Stimulated activated CD4-positive, alpha-beta T cell treated with anti-CD3 and anti-CD28 coated beads, Interleukin-2, amount 100 ng/mL, for 4 hours (primary cell): ENCODE measurements at places on chromosomes 1 and 21.
A peak's percentile ranks its signal among the peaks of the same experiment; 100 is the strongest.

GRCh38 chr1:79207786-79208185, 201.3 kb upstream of the ADGRL4 start:
- DNase-seq: no peak

GRCh38 chr1:7526196-7526866, 244.8 kb upstream of the VAMP3 start:
- no peak for DNase-seq

- no peak for DNase-seq
These were observed 26.1 kb upstream of the NMNAT2 start for GRCh38 chr1:183444243-183444642.

DNA sequence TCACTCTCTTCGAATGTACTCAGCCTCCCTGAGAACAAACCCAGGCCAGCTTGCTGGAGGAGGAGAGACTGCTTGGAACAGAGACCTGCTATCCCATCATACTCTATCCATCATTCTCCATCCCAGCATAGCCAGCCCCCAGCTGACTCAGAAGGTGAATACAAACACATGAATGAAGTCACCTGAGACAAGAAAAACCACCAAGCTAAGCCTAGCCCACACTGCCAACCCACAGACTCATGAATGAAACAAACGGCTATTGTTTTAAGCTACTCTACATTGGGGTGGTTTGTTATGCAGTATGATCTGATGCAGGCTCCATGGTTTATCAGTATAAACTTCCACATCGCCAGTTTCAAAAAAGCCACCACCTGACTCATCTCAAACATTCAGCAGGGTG, 395.6 kb downstream of the SETD4 start:
- DNase-seq: no peak

- DNase-seq: peak; percentile 16
These were observed 57.5 kb downstream of the BCL9 start for GRCh38 chr1:147598621-147599361.

GRCh38 chr1:22749919-22750684, 39.5 kb downstream of the EPHB2 start:
- DNase-seq: no peak

DNA sequence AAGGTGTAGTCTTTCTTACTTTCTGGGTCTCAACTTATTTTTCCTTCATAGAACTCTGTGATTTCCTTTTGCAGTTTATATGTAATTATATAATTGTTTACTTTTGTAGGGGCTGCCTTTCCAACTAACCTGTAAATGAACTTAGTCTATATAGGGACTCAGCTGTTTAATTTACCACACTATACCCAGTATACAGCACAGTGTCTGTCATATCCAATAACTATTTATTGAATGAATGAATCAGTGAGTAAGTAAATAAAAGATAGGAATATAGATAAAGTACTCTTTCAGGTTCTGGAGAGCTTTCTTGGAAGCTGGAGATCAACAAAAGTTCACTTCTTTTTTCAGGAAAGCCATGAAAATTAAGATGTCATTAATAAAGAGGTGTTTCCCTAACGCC, 174.8 kb downstream of the NTNG1 start:
- DNase-seq: no peak

- DNase-seq: no peak
These were observed 143.9 kb upstream of the UBE2U start for GRCh38 chr1:64059556-64059955.

- no peak for DNase-seq
These were observed 6.8 kb upstream of the LY9 start for GRCh38 chr1:160789051-160789701.

DNA sequence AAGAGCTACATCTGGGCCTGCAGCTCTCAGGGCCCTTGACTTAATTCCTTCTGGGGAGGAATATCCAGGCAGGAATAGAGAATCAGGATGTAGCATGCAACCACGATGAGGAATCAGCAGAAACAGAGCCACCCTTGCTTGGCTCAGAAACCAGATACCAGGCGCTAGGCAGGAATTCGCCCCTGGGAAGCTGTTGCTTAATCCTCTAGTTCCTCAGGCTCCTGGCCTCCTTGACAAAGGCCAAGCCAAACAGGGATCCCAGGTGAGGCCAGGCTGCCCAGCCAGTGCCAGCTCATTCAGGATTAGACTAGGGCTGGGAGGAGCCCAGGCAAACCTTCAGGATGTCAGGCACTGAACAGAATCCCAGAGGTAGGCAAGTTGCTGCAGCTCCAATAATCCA, 48.2 kb upstream of the IRF2BP2 start:
- no peak for DNase-seq

DNA sequence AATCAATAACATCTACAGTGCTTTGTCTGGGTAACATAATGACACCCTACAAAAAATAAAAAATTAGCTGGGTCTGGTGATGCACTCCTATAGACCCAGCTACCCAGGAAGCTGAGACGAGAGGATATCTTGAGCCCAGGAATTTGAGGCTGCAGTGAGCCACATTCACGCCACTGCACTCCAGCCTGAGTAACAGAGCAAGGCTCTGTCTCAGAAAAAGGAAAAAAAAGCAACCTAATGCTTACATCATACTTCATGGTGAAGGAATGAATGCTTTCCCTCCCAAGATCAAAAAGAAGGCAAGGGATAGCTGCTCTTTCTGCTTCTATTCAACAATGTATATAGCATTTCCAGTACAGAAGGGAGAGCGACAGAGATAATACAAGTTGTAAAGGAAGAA, 24.2 kb upstream of the CTTNBP2NL start:
- DNase-seq: no peak

GRCh38 chr1:31888291-31888690, 49.9 kb downstream of the PTP4A2 start:
- DNase-seq: no peak

DNA sequence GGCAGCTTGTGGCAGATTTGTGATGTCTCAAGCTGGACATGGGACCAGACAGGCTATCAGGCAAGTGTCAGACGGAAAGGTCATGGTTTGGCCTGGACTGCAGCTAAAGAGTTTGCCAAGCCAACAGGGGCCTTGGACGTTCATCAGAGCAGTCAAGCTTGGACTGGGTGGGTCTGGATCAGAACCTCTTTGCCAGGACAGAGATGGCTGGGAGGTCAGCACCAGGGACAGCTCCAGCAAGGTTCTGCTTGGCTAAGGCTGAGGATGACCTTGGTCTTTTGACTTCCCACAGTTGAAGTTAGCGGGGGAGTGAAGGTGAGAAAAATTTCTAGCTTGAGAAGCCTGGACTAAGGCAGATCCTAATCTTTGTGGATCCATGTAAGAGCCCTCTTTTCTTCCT, 68.1 kb downstream of the GRIK3 start:
- no peak for DNase-seq
